ENCODE measurements at places on chromosomes 2 and 18.

DNA sequence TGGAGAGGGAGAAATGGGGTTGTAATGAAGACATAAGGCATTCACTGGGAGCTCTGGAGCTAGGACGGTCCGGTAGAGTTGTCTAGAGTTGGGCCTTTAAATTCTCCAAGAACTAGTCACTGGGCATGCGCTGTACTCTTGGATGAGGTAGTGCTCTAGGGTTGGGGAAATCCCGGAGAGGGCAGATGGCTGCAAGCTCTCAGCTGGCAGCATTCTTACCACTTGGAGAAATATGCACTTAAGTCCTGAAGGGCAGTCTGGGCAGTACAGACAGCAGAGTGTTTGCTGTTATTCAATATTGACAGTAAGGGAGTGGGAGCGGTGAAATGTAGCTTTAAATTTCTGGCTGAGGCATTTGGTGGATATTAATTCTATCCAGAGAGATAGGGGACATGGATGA lies 214.6 kb downstream of the RDH14 start:
- peak; percentile 34 for DNase-seq

GRCh38 chr18:63440881-63441280 lies 18.6 kb upstream of the VPS4B start:
- no peak for DNase-seq

DNA sequence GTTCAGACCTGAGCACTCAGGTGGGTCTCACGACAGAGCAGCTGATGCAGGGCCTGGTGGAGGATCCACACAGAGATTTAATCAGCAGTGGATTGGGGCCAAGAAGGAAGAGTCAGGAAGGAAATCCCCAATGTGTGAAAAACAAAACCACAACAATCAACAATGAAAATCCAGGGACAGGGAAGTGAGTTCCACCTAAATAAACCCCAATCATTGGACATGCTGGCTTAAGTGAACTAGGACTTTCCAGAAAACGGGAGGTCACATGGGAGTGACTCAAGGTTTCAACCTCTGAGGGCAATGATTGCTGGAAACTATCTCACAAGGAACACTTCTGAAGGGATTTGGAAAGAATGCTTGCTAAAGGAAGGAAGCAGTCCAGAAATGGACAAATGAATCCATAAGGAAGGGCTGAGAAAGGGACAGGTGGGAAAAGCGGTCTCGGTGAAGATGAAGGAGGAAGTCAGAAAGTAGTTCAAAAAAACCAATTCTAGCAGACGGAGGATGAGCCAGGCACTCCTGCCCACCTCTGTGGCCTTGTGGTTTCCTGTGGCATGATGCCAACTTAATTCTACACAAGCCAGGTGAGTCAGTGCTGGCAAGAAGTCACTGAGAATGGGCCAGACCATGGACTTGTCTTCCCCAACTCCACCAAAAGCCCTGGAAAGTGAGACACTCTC lies 15.4 kb upstream of the XDH start:
- DNase-seq: no peak

- DNase-seq: no peak
Observed at GRCh38 chr2:239157269-239157668, 243.6 kb downstream of the HDAC4 start.

DNA sequence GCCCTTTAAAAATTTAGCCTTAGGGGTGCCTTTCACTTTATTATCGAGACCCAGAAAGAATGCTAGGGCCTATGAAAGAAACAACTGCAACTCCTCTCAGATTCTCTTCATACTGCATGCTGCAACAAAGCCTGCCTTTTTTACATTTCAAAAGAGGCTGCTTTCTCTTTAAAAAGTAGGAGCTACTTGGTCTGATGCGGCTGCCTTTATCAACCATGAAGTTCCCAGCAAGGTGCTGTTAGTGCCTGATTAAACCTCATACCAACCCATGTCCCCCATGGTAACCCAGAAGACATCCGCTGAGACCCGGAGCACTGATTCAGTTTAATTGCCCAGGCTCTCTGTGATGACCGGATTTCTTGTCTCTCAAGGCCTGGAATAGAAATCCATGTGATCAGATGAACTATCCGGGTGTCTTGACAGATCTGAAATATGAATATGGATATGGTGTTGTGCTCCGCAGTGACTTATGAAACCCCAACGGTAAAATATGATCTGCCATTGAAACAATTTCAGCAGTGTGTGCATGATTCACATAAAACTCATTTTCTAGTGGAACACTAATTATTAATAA lies 368.3 kb downstream of the ZNF521 start:
- DNase-seq: no peak

Measured in AG04450 (cell line).